ENCODE measurements at places on chromosomes 3 and 15.

- no peak for DNase-seq
Measured at GRCh38 chr3:147589016-147589415, 179.9 kb downstream of the ZIC1 start.

GRCh38 chr3:123610331-123610730 is 25.5 kb upstream of the HACD2 start:
- no peak for DNase-seq

GRCh38 chr3:39106851-39107387 is 508 bp downstream of the GORASP1 start:
- DNase-seq: no peak

GRCh38 chr15:64883997-64884511 is 27.6 kb upstream of the ANKDD1A start:
- peak; percentile 97 for DNase-seq

DNA sequence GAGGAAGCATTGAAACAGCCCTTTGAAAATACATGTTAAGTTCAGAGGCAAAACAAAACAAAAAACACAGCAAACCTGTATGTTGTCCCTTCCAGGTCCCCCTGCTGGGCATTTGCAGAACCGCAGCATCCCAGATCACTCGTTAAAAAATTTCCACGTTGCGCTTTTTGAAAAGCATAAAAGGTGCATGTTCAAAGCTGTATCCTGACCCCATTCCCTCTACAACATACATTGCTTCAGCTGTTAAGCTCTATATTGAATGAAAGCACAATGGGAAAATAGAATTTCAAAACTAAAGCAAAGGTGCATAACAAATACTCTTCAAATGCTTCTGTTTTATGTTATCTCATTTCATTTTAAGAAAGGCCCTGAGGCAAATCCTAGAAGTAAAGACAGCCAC is 328.3 kb downstream of the THSD4 start:
- DNase-seq: no peak
